Mesenchymal stem cell (in vitro differentiated cells and primary cell): ENCODE measurements at places on chromosomes 1 and 21.

DNA sequence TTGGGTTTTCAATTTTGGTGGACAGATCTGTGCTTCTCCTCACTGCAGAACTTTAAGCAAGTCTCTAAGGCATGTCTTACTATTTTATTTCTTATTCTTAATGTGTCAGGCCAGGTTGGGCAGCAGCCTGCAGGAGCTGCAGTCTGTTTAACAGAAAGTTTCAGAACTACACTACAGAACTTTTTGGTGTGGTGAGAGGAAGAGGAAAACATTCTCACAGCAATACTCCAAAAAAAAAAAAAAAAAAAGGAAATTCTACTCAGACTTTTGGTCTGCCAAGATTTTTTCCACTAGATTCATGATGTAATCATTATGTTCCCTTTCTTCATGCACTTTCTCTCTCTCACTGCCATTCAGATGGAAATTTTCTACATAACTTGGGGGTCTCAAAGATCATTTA, 255.2 kb downstream of the COL11A1 start:
- no peak for DNase-seq

DNA sequence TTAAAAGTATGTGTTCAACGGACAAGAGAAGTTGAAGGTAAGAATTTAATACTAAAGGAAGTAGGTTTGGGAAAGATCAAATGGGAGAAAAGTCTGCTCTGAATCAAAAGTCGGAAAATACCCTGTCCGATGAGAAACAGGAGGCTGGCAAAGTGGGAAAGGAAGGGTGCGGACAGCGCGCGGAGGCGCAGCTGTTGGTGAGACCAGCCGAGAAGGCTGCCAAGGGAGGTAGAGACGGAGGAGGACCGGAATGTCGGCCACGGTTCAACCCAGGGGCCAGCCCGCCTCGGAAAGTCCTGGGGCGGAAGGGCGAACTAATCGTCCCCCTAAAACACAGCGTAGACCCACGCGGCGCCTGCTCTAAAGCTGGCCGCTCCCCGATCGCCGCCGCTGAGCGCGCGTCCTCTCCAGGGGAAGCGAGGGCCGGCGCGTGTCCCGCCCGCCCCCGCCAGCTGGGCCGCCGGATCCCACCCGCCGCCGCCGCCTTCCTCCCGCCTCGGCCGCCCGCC, 639 bp upstream of the SPATA1 start:
- no peak for DNase-seq

GRCh38 chr1:95679262-95679661, 445.3 kb downstream of the RWDD3 start:
- no peak for DNase-seq

DNA sequence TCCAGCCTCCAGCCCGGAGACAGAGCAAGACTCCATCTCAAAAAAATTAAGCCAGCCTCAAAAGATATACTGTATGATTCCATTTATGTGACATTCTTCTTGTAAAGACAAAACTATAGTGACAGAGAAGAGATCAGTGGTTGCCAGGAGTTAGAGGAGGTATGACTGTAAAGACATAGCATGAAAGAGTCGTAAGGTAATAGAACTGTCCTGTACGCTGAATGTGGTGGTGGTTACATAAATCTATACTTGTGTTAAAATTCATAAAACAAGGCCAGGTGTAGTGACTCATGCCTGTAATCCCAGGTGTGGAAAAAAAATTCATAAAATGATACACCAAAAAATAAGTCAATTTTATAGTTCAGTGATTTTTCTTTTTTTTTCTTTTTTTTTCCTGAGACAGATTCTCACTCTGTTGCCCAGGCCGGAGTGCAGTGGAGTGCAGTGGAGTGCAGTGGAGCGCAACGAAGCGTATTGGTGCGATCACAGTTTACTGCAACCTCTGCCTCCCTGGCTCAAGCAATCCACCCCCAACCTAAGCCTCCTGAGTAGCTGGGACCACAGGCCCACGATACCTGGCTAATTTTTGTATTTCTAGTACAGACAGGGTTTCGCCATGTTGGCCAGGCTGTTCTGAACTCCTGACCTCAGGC, 84.9 kb upstream of the CXADR start:
- DNase-seq: no peak

- DNase-seq: peak; percentile 80
Measured at GRCh38 chr1:230713915-230714764, at the start of gene AGT. Gene AGT, minus strand, starts transcription at chr1:230714122. Its CDS starts 3,299 bp downstream, at chr1:230710823.
